ENCODE measurements at places on chromosomes 2 and 18. TPM values are rescaled to one million over a fixed set of nuclear protein-coding genes. Genes with fewer than 3 reads are reported as not detected.
A peak's percentile ranks its signal among the peaks of the same experiment; 100 is the strongest.

SLC4A5 gene
- total RNA-seq = 2.3 TPM

- no peak for DNase-seq
Observed at GRCh38 chr2:57696016-57696415, 350.6 kb upstream of the VRK2 start.

DNA sequence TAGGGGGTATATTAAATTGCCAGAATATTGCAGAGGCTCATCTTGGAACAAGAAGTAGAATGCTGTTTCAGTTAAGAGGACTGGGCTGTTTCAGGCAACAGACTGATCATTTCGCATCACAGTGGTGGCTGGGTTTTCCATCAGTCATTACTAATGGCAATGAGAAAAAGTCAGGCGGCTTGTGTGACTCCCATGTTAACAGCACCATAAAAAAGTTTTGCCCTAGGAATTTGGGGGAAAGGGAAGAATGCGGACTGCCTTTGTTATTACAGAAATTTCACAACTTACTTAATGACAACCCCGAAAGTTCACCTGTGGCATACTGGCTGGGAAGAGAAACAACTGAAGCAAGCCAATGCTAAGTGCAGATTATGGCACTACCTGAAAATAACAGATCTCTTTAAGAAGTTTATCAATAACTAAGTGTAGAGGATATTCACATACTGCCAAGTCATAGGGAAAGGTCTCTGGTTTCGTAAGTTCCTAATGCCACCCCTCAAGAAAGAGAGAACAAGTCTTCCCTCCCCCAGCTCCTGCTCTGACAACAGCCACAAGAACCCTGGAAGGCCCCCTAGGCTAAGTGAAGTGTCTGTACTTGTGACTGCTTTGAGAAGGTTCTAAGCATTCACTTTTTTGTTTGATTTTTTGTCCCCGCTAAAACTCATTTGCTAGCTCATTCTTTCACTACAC lies 40.5 kb upstream of the AP1S3 start:
- no peak for DNase-seq

DNA sequence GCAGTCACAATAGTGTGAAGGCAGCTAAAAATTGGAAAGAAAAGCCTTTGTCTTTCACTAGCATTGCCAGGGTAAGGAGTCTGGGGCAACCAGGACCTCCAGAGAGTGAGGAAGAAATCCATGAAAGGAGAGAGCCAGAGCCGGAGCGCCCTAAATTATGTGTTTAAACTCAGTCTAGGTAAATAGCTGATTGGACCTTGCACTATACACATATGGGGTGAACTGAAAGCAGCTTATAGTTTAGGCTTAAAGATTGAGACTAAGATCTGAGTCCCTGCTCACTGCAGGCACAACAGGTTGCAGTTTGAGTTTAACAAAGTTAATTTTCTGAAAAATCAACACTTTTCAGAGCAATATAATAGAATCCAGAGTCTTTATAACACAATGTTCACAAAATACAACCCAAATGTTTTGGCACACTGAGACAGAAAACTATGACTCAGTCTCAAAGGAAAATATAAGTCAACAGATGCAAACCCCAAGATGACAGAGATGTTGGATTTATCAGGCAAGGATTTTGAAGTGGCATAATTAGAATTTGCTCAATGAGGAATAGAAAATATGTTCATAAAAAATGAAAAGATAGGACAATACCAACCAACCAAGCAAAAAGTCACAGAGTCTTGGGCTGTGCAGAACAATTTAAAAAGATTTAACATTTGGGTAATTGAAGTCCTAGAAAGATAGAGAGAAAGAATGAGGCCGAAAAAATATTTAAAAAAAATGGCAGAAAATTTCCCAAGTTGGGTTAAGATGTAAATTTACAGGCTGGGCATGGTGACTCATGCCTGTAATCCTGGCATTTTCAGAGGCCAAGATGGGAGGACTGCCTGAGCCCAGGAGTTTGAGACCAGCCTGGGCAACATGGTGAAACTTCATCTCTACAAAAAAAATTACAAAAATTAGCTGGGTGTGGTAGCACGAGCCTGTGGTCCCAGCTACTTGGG lies 39.6 kb downstream of the DOK1 start:
- no peak for DNase-seq

ANKRD53 gene
- total RNA-seq = 0.33 TPM

LRRC30 gene
- total RNA-seq = not detected

SCN2A gene
- 0.08 TPM for total RNA-seq

KCNJ3 gene
- 4.2 TPM for total RNA-seq

DNA sequence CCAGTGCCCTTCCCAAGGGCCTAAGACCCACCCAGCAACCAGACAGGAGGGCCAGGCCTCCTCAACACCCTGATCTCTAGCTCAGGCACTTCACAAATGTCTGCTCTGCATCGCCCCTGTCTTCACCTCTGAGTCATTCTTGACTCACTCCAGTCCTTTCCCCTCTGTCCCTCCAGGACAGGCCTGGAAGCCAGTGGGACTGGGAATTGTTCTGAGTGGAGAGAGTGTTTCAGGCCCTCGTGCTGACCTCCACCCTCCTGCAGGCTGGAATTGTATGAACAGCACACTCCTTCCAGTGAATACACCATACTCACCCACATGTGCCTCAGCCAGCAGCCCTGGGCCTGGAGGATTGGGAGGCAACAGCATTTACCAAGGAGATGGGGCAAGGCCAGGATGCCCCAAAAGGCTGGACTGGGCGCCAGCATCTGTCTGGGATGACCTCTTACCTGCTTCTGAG lies 304.2 kb downstream of the CYP26B1 start:
- DNase-seq = peak; percentile 29

- DNase-seq = no peak
Observed at GRCh38 chr2:119430023-119430498, 1.6 kb upstream of the TMEM37 start.

Data from left ventricle myocardium inferior (tissue), 1 donor.